Kidney (tissue), 22 donors: ENCODE measurements at places on chromosomes 7 and 10.

GRCh38 chr10:26821699-26822570 is 38.8 kb downstream of the ABI1 start:
- no peak for DNase-seq

DNA sequence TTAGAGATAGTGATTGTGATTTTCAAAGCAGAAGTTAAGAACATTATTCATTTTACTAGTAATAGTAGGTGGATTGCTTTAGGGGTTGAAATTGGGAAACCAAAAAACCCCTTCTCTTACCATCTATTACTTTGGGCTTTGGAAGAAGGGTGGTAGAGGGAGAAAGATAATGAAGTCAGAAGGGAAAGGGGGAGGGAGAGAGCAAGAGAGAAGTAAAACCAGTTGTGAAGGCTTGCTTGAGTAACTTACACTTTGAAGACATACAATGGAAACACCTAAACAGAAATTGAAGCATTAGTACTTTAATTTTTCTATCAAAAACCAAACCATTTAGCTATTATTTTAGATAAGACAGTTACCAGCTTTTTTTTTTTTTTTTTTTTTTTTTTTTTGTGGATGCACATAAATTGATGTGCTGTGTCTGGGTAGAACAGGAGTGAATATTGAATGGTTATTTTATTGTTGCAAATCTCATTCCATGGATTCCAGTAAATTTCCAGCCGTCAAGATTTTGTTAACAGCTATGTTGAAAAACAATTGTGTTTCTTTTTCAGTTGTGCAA is 5.5 kb downstream of the PRKAR2B start:
- DNase-seq, result no peak

DNA sequence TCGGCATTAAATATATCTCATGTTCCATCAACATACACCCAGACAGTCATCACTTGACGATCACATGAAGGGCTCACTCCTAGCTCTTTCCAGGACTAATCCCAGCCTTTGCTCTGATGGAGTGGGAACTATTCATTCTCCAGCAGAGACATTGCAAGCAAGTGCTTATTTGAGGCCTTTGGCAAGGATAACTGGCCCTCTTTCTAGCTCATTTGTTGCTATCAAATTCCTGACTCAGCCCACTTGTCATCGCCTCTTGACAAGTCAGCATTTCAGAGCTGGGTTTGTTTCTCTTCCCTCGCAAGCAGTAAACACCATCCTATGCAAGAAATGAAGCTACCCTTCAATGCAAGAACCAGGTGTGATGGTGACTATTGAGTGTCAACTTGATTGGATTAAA is 1165.7 kb upstream of the AUTS2 start:
- DNase-seq, result no peak

DNA sequence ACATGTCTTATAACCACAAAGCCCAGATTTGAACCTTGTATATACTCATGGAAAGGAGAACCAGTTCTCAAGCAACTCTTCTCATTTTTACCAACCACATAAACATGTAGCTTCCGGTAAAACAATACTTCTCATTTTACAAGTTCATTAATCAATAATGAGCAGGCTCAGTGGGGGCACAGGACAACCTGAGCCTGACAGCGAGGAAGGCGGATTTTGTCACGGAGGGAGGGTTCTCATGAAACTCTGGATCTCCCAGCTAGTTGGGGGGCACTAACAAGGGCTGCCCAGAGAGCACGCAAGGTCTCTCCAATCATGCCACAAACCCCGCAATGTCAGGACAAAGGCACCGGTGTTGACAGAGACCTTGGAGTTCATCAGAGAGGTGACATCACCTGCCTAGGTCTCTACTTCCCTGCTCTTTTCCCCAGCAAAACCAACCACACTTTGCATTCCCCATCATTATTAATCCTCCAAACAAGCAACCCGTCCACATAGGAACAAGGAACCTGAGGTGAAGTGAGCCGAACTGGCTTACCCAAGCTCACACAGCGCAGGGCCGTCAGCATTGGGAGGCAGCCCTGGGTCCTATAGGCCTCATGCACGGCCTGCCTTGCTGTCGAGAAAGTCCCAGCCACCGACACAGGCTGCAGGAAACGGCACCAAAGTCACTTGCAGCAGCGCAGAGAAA is 192.1 kb upstream of the KLF14 start:
- DNase-seq, result no peak

GRCh38 chr10:31994926-31995325 is 61.3 kb downstream of the KIF5B start:
- DNase-seq, result no peak

GRCh38 chr10:33088990-33089389 is 131.0 kb upstream of the ITGB1 start:
- no peak for DNase-seq

GRCh38 chr10:33244354-33244967 is 90.0 kb downstream of the NRP1 start:
- DNase-seq, result no peak

DNA sequence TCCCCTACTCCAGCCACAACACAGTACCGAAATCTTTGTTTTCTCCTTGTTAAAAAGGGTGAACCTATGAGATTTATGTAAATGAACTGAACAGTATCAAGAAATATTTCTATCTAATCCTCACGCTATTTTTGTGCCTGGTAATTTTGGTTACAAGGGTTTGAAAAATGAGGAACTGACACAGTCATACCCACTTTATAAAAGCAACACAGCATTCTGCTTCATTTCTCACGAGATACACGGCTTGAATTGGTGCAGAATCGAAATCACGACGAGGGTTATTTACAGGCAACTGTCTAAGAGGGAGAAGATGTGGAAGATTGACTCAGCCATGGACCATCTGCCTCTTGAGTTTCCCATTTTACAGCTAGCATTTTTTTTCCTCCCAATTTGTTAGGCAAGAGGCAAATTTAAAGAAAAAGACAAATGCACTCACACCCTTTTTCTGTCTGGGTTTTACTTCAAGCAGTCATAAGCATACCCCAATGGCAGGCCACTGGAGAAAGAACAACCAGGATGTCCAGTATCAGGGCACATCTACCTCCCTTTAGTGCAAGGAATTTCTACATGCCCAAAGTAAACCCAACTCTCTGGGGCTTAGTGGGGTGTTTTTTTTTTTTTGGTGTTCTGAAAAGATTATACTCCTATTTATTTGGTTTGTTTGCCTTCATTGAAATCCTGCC is 108.1 kb downstream of the ITGB8 start:
- no peak for DNase-seq

DNA sequence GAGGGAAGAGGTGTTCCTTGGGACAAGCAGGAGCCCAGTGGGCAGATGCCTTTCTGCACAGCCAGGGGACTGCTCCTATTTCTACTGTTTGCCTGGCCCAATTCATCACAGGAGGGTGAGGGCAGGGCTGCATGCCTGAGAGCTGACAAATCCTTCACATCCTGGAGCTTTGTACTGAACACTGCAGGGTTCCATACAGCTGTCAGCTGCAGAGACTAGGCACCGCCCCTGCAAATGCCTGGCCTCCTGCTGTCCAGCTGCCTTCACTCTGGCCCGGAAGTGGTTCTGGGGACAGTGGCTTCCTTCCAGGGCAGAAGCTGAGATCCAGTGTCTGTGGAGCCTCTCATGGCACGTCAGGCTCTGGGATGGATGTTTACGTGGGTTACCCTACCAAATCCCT is 470.7 kb downstream of the DNAJB6 start:
- peak; percentile 39 for DNase-seq

GRCh38 chr7:17038160-17038782 is 156.5 kb upstream of the AGR3 start:
- no peak for DNase-seq

GRCh38 chr10:104122225-104123107 is 495 bp downstream of the SFR1 start:
- no peak for DNase-seq

DNA sequence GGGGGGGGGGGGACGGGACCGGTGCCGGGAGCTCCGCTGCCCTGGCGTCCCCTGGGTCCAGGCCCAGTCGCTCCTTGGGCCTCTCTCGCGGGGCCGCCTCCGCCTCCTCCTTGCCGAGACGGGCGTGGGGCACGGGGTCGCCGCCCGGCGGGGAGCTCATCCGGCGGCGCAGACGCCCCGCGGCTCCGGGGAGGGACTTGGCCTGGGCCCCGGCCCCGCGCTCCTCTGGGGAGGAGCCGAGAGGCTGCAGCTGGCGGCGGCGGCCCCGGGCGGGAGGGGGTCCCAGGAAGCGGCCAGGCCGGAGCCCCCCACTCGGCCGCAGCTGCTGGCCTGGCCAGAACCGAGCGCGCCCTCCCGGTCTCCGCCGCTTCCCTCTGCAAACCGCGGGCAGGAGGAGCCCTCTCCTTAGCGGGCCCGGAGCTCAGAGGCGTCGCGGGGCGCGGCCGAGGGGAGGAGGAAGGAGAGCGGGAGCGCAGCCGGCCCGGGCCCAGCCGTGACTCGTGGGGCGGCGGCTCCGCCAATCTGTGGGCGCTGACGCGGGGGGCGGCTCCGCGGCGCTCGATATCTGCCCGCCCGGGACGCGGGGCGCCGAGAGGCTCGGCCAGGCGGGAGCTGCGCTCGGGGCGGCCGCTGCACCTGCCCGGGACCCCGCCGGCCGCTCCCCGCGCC is at the start of gene FAM20C:
Gene FAM20C, plus strand, starts transcription at position 591 of the 669 bp plus-strand sequence. CDS start 629 bp downstream, outside the sequence.
- DNase-seq, result peak; percentile 95

GRCh38 chr7:85172530-85172941 is 14.3 kb downstream of the SEMA3D start:
- DNase-seq, result no peak

- DNase-seq, result no peak
Measured at GRCh38 chr7:50069613-50070012, 23.4 kb downstream of the ZPBP start.

DNA sequence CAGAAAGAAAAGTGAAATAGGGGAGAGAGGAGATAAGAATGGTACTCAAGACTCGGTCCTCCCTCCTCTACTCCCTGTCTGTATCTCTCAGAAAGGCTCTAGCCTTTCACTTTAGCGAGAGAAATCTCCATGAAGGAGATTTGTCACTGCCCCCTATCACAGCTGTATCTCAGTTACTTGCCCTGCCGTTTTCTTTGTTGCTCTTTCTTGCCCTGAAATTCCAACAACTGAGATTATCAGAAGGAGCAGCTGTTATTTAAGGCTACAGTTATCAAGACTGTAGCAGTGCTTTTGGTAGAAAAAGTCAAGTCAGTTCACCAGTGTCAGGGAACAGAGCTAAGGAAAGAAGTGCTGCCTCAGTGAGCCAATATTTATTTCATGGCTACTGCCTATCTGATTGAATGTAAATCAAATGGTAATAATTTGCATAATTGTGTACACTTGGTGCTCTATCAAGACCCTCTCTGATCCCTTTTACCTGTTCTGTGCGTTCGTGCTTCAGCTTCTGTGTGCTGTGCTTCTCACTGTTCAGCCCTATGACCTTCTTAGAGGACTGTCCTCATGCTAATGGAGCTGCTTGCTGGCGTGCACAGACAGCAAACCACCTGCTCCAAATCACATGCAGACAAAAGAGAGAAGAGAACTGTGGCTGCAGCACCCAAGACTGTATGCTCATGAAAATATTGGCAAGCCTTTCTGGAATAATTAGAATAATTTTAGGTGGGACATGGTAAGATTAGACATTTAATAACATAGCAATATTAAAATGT is 180.2 kb upstream of the FAM3C start:
- DNase-seq, result peak; percentile 22

DNA sequence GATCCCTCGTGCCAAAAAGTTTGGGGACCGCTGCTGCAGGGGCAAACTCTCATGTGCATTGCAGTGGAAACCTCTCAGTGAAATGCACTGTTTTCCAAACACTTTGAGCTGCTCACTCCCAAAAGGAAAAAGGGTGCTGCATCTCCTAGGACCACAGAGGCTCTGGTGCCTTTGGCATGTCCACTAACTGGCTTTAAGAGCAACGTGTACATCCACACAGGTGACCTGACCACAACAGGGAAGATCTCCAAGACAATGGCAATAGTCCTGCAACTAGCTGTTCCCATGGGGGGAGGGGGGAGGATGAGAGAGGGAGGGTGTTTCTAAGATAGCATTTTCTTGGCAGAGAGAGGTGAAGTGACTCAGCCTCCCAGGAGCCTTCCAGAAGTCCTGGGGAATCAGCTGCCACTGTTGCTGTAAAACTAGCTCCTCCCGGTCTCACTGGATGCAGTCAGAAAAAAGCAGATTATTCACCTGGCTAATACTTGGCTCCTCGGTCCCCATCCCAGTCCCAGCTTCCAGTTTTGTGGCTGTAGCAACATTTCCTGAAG is 181.7 kb downstream of the HECW1 start:
- no peak for DNase-seq
